NCI-H82 (cell line): ENCODE measurements at places on chromosomes 4 and X.

DNA sequence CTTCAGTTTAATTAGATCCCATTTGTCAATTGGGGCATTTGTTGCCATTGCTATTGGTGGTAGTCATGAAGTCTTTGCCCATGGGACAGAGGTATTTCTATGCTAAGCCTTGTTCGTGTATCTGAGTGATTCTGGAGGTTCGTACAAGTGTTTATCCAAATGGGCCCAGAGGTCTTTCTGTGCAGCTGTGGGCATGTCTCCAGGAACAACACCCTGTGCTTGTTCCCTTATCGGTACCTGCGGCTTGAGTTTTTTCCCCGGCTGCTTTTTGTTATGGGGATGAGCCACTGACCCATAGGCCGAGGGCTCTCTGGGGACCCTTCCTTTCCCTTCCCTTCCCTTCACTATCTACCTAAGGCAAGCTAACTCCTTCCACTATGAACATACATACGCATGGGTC, 81.4 kb upstream of the WDR1 start:
- no peak for DNase-seq

GRCh38 chrX:77444075-77444474, 3.1 kb upstream of the FGF16 start:
- no peak for DNase-seq

GRCh38 chr4:145281951-145282350, 101.6 kb upstream of the OTUD4 start:
- peak; percentile 15 for DNase-seq

DNA sequence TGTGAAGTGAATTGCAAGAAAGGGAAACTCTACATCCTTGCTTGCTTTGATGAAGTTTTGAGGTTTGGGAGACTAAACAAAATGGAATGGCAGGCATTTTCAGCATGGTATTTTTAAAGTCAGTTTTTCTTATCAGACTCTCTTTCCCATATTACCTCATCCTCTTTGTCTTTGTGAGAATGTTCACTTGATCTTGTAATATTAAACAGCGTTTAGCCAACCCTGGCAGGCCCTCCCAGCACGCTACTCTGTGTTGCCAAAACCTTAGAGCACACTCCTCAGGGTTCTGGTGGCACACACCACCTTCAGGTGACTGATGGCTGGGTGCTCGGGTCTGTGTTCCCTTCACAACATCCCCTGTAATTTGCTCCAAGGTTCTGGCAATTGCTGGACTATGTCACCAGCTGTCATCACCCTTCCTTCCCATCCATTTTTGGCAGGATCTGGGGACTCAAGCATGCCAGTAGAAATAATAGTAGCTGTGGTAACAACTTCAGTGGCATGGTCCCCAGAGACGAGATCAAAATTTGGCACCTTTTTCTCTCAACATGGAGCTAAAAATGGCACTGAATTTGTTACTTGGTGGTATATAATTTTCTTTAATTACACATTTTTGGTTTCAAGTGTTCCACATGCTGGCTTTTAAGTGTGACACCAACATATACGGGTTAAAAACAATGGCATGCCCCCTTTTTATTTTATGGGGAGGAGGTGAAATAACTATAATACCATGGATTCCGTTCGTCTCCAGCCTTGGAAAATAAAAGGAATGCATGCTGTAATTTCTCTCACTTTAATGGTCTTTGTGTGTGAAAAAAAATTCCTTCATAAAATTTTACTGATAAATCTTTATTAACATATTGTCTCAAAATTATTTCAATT, 273.1 kb downstream of the DCTD start:
- no peak for DNase-seq

DNA sequence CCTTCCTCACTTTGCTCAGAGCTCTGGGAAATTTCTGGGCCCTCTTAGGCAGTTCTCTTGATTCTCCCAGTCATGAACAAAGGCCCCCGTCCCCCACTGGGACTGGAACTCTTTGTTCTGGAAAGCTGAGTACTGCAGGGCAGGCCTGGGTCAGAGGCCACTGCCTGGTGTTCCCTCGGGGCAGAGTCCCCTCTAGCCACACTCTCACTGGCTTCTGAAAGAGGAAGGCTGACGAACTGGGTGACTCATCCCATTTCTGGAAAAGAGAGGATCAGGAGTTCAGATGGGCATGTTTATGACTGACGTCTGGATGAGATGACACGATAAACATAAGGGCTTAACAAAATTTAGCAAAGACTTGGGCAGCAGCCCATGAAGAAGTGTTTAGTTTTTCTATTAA, 47.7 kb downstream of the DDX3X start:
- no peak for DNase-seq

DNA sequence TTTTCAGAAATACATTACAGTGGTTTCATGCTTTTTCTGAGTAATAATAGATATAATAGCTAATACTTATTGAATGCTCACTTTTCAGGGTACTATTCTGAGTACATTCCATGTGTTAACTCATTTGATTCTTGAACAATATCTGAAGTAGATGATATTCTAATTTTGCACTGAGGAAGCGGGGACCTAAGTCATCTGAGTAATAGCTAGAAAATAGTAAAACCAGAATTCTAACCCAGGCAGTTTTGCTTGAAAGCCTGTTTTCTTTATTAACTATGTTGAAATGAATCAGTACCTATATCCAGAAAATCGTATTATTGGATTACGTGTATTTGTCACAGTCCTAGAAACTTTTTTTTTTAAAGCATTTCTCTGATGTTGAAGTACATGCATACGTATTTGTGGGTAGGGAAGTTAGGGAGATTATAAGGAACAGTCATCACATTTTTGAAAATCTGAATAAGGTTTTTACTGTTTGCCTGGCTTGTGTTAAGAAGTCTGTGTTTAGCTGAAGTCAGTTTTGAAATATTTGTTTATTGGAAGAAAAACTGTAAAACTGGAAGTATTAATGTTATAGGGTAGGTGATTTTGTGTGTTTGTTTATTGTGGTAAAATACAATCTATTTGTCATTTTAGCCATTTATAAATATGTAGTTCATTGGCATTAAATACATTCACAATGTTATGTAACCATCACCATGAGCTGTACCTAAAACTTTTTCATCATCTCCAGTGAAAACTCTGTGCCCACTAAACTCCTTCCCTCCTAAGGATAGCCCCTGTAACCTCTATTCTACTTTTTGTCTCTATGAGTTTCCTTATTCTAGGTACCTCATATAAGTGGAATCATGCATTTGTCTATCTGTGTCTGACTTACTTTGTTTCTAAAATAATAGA, 55.3 kb downstream of the FIP1L1 start:
- no peak for DNase-seq

- DNase-seq, result peak; percentile 85
Measured at GRCh38 chr4:176927664-176928063, 134.9 kb upstream of the VEGFC start.

DNA sequence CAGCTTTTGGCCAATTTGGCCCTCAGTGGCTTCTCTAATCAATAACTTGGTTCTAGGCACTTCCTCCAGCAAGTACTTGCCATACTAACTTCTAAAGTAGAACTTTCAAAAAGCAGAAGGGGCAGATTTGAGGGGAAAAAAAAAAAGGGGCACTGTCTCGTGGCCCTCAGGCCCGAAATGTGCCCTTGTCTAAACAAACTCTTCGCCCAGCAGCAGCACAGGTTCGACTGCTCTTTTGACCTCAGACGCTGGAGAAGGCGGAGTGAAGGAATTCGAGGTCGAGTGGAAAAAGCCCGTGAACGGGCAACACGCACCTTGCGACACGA, 775 bp downstream of the GRPEL1 start:
- DNase-seq, result no peak

DNA sequence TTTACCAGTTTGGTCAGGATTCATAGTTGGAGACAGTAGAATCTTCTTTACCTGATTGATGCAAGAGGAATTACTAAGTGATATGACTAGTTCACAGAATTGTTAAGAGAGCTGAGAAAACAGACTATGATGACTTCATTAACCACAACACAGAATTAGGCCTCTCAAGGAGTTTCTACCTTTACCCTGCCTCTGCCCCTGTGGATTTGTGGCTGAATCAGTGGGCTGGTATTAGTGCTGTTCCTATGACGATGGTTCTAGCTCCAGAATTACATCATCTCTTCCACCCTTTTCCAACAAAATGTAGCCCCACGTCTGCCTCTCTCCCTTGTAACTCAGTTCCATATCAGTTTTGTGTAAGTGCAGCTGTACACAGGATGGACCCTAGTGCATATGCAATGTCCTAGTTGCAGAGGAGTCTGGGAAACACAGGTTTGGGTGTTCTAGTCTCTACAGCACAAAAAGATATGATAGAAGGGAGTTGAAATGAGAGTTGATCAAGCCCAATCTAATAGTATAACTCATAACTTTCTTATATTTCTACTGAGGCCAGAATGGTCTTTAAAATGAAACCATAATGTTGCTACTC, 99.3 kb downstream of the ANXA5 start:
- DNase-seq, result no peak

DNA sequence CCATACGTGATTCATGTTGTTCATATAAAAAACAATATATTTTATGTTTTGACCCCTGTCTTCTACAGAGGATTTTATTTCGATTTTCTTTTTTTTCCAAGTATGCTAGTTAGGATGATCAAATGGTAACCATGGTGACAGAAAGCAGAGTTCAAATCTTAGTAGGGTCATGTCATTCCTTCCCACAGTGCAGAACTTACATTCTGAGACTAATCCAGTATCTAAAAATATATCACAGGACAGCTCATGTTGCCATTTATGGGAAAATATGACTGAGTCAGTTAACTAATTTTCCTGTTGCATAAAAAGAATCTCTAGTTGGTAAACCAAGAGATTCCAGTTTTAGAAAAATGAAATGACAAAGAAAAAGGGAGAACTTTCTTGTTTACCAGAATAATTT, 209.5 kb downstream of the PARM1 start:
- no peak for DNase-seq

GRCh38 chr4:22672944-22673343, 19.8 kb upstream of the GBA3 start:
- DNase-seq, result no peak

GRCh38 chr4:40379248-40379647, 44.1 kb downstream of the CHRNA9 start:
- no peak for DNase-seq

GRCh38 chr4:143402776-143403552, 66.3 kb downstream of the GAB1 start:
- no peak for DNase-seq

GRCh38 chrX:150513544-150513943, 54.9 kb upstream of the MTM1 start:
- DNase-seq, result peak; percentile 94

- DNase-seq, result peak; percentile 4
Measured at GRCh38 chr4:130424211-130424610, 1328.3 kb downstream of the C4orf33 start.

DNA sequence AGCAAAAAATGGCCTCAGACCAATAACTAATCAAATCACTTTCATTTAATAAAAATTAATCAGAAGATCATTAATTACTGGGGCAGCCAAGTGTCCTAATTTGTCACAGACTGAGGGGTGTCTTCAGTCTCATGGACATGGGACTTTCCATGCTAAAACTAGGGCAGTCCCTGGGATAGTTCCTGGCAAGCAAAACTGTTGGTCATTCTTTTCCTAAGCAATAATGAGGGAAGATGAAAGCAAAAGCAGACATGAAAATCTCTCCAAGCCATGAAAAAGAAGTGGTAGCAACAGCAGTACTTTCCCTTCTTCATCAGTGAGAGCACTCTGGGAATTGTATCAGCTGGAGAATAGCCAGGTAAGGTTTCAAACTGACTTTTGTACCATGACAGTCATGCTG, 3.7 kb upstream of the ANTXR2 start:
- DNase-seq, result no peak

DNA sequence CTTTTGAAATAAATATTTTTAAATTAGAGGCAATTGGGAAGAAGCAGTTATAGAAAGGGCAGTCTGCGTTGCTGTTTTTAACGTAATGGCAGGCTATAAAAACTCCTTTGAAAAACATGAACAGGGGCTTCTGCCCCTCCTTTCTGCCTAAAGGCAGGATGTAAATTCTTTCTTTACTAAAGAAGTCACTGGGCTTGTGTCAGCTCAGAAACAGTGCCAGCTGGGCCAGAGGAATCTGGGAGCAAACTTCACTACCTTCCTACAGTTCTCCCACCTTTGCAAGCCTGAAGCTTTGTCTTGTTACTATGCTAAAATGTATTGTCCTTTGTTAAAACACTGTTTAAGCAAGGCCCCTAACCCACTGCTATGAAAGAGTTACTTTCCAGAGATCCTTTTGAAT, 1664.8 kb downstream of the RPA4 start:
- DNase-seq, result no peak

DNA sequence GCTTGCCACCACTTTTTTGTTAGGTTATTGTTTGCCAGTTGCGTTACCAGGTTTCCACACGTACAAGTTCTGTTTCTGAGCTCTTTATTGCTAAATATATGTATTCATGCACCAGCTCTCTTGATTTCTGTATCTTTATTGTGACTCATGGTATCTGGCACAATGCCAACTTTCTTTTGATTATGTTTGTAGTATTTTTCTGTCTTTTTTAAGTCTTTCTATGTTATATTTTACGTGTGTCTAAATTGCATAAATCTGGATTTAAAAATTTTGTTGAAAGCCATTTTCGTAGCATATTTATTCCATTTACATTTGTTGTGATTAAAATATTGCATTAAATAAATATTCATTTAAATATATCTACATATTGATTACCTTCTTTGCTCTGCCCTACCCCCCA, 73.8 kb downstream of the KDM6A start:
- no peak for DNase-seq

DNA sequence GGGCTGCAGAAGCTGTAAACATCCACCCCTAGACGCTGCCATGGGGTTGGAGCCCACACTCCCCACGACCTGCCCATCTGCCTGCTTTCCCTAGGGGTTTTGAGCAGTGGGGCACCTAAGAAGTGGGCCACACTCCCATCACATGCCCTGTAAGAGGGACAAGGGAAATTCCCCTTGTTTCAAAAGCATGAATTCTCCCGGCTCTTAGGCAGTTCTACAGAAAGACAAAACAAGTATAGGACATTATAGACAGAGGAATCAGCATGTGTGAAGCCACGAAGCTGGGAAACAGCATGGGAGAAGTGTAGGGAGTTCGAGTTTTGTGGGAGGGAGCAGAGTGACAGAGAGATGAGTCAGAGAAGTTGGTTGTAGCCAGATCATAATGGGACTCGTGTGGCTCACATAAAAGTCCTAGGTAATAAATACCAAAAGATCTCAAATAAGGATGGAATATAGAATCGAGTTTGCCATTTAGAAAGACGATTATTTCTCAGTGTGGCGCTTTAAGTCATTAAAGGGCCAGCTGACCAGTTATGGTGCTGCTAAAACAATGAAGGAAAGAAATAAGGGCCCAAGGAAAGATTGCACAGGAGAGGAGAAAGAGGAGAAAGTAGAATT, 23.9 kb downstream of the APOO start:
- no peak for DNase-seq

GRCh38 chr4:15535599-15535998, 65.9 kb downstream of the CC2D2A start:
- no peak for DNase-seq
